ENCODE measurements at places on chromosomes 6 and 20. TPM values are rescaled to one million over a fixed set of nuclear protein-coding genes. Genes with fewer than 3 reads are reported as not detected.

DNA sequence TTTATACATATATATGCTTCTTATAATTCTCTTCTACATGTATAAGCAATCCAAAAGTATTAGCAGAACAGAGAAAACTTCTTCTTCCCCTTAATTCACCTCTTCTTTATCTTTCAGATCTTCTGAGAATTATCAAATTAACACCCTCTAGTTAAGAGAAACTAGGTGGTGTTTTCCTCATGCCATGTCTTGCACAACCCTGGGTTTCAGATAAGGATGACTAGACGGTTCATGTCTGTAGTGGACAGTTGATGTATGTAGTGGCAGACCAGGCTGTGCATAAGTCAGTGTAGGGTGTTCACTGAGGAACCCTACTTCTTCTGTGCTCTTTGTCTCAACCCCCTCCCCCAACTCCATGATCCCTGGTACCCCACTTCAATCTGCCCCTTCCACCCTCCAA lies 187.3 kb downstream of the SAMD5 start:
- no peak for DNase-seq

GRCh38 chr6:118902726-118903125 lies 8.8 kb downstream of the ASF1A start:
- no peak for DNase-seq

MUC22 gene
- total RNA-seq: not detected

GRCh38 chr6:167684276-167685104 lies 142.2 kb upstream of the AFDN start:
- no peak for DNase-seq

Data from pulmonary artery endothelial cell (primary cell).